ENCODE measurements at places on chromosomes 2 and 18.

DNA sequence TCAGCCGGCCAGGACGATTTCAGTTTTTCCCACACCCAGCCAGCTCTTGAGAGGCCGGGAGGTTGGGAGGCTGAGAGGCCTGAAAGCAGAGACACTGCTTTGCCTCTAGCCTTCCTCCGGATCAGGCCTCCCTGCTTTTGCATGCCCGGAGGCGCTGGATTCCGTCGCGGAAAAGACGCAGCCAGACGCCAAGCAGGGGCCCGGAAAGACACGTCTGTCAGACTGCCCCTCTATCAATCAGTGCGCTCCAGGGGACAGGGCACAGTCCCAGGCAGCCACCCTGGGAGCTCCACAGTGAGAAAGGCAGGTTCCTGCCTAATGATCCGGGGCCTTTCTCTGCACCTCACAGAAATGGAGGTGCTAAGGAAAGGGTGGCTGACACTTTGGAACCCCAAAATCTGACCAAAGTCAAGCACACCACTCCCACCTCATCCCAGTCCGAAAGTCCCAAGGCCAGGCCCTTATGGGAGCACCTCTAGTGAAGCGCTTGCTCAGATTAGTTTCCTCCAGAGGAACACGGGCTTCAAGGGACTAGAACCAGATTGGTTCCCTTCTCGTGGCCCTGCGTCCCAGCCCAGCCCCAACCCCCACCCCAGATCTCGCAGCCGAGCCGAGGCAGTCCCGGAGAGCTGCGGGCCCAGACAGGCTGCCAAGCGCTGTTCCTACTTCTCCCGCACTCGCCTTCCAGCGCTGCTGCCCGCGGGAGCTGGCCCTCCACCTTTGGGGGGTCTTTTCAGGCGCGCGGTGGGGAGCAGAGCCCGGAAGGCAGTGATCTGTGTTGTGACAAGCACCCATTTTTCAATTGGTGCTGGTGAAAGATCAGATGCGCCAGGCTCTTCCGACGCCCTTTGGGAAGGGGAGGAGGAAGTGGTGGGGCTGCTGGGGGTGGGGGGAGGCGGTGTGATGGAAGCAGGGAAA, 5.0 kb downstream of the DLX1 start:
- DNase-seq, result no peak

- DNase-seq, result no peak
Observed at GRCh38 chr18:67425672-67426071, 90.8 kb downstream of the DSEL start.

DNA sequence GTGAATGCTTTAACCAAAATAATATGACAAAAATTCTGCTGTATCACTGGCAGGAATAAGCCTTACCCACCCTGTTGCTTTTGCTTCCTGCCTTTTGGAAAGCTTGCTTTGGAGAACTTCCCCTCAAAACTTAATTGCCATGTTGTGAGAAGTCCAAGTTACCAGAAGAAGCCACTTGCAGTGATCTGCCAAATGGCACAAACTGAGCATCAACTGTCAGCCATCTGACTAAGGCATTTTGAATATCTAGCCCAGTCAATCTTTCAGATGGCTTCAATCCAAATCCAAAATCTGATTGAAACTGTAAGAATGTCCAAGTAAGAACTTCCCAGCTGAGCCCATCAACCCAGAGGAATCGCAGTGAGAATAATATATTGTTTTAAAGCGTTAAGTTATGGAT, 216.5 kb upstream of the ZC3H15 start:
- no peak for DNase-seq

GRCh38 chr2:69770193-69770702, 28.3 kb downstream of the ANXA4 start:
- DNase-seq, result no peak

DNA sequence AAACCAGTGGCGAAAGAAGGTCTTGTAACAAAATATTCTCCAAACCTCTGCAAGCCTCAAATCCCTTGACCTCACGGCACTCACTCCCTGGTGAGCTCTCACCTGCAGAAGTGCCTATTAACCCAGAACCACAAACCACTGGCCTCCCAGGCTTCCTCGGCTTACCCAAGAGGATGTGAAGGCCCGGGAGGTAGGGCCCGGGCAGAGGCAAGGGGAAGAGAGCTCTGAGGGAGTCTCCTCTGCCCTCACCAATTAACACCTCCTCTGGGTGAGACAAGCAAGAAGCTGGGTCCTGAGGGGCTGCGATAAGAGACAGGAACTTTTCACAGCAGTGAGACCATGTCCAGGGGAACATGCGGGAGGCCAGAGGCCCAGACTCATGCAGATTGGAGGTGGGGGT, 53.7 kb downstream of the EMX1 start:
- peak; percentile 23 for DNase-seq

DNA sequence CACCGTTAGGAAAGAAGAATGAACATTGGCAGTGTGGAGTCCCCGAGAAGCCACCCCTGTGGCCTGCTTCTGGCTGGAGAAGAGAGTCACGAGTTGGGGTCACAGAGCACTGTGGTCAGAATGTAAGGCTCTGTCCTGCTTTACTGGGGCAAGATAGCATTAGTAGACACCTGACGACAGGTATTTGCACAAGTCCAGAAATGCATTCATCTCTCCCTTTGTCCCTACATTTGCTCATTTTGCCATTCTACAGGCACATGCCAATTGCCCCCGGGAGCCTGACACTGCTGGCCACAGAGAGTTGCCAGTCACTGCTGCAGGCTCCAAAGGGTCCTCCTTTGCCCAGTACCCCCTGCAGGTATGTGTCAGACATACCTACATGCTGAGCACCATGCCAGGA, 133.3 kb downstream of the SMAD2 start:
- no peak for DNase-seq

Data from GF-D8 (cell line).